ENCODE measurements at places on chromosomes 4 and X.
A peak's percentile ranks its signal among the peaks of the same experiment; 100 is the strongest.

- no peak for DNase-seq
Observed at GRCh38 chrX:69107231-69107739, 58.0 kb downstream of the PJA1 start.

DNA sequence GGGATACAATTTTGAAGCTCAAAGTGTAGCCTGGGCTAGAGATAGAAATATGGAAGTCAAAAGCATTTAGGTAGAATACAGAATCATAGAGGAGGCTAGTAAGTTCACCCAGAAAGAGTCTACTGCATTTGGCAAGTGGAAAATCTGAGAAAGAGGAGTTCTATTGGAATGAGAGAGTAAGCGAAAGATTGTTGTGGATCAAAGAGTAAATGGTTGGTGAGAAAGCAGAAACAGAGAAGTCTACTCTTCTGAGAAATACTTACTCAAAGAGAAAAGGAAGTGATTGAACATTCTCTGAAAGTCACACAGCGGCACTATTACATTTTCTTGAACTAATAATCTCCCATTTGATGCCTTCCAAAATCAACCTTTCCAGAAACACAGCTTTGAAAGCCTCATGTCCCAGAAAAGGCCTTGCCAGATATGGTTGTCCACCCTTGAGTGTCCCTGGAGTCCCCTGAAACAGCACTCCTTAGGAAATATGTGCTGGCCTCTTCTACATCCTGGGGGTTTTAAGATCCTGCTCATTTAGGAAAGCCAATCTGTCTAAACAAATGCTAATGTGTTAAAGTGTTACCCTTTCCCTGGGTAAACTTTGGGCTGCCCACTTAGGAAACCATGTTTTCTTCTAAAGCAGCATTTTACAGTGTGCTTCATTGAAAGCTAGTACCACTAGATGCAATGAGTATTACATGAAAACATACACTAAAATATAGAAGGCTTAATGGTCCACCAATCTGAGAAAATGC is 132.6 kb downstream of the INPP4B start:
- DNase-seq: no peak

DNA sequence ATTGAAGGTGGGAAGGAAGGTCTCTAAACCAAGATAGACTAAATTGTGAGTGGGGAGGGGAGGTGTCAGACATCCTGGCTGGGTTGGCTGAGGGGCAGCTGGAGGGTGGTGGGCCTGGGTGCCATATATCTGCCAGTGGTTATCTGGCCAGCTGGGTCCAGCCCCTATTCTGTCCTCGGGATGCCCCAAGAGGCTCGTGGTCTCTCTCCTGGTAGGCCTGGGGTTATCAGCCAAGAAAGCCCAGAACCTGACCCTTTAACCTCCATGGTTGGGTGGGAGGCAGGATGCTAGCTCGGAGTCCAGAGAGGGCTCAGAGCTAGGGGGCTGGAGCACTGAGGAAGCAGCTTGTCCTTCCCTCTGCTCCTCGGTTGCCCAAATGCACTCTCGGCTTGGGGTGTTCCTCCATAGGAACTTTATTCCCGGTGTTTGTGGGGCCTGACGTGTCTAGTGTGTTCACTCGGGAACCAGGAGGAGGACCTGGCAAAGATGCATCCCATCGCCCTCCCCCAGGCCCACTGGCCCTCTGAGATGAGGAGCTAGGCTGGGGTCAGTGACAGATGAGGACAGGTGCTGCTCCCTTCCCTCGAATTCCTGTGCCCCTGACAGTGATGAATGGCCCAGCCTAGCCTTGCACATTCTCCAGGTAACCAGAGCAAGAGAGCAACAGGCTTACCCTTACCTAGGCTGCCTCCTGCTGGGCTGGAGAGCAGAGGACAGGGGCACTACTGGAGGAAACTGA is 5.2 kb upstream of the EFNB1 start:
- DNase-seq: no peak

- no peak for DNase-seq
Observed at GRCh38 chr4:11404431-11404830, 24.3 kb downstream of the HS3ST1 start.

- DNase-seq: no peak
Observed at GRCh38 chr4:36165631-36166005, 78.7 kb downstream of the ARAP2 start.

DNA sequence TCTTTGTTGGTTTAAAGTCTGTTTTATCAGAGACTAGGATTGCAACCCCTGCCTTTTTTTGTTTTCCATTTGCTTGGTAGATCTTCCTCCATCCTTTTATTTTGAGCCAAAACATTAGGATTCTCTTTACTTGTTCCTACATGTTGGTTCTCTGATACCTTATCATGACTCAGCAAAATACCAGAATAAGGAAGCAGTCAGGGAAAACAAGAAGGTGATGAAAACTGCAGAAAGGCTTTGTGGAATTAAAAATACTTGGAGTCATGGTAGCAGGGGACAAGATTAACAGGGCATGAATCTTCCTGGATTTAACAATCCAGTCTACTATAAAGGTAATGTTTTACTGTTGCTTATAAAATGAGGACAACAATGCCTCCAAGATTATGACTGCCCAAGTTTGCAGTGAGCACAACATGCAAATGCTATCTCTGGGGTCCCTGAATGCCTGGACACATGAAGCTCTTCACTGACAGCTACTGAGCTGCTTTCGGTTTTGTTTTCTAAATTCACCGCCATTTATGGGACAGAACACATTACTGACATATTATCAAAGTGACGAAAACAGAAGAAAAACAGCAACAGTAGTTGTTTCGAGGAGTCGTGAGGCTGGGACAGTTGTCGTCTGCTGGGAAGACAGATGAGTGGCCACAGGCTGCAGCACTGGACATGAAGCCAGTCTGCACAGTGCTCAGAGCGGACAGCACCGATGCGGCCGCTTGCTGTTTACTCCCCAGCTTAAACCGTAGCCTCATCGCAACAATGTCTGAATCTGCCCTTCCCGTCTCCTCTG is 174.5 kb upstream of the DKK2 start:
- DNase-seq: peak; percentile 67

DNA sequence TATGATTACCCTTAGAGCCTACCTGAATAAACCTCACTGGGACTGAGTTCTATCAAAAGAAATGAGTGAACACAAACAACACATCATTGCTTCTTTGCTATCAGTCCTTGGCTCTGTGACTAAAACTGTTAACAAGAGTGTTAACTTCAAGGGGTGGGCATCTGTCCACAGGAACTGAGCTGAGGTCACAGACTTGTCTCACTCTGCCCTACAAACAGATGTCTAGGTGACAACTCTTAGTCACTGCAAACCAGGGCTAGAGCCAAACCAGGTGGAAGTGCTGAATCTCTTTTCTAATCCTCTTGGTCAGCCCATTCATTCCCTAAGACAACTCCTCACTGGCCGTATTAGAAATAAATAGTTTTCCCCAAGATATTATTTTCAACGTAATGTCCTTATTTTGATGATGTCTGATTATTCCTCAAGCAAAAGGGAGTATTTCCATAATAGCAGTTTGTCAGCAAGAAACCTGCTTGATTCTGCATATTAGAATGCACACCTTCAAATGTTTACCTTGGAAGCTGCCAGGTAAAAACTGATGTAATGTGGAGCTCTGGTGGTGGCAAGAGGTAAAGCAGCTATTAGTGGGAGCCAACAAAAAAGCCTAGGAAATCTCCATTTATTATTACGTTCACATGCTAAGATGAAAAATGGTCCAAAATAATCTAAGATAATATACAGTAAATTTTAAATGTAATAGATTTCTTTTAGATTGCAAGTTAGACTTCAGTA is 4.0 kb downstream of the COL25A1 start:
- DNase-seq: no peak

Measured in AG20443 (cell line).